Fibroblast of the aortic adventitia (primary cell): ENCODE measurements at places on chromosomes 4 and X.
A peak's percentile ranks its signal among the peaks of the same experiment; 100 is the strongest.

DNA sequence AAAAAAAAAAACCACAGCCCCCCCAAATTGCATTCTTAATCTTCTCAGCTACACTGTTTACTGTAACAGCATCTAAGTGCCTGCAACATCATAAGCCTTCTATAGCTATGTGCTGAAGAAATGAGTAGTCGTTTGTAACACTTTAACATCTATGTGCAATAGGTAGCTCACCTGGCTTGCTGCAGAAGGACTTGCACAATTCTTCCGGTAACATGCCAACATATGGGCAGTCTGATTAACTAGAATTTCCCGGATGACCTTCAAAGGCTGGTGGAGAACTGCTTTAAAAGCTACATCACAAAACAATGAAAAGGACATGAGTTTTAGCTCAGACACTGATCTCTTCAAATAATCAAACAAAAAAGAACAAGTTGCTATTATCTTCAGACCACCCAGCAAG lies 52.9 kb downstream of the METTL14 start:
- no peak for DNase-seq

GRCh38 chr4:168605411-168605810 lies 108.6 kb downstream of the PALLD start:
- peak; percentile 72 for DNase-seq

DNA sequence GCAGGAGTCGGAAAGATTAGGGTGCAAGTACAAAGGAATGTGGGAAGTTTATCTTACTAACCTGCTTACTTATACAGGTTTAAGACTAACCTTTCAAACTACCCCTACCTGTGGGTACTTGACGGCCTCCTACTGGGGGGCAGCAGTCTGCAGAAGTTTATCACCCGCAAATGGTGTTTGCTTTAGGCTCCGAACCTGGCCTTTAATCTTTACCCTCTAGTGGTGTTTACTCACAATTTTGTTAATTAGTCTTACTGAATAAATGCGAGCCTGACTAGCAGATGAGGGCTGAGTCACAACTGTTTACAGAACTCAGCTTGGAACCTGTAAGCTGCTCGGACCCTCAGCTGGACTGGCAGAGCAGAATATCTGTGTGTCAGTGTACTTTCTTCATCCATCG lies 204.2 kb upstream of the GPRIN3 start:
- no peak for DNase-seq

DNA sequence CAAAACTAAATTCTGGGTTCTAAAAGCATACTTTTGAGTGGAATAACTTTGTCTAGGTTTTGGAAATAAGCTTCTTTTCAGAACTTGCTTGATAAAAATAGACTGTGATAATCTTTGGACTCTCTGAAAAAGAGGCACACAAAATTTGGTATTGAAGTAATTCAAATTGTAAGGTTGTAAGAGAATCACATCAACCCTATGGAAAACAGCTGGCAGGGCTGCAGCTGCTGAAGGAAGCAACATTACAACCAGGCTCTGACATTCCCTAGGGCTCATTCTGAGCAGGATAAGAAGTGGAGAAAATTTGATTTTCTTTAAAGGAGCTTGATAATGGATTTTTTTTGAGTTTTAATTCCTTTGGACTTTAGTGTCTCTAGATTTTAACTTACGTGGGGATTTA lies 147.6 kb downstream of the FSTL5 start:
- no peak for DNase-seq

DNA sequence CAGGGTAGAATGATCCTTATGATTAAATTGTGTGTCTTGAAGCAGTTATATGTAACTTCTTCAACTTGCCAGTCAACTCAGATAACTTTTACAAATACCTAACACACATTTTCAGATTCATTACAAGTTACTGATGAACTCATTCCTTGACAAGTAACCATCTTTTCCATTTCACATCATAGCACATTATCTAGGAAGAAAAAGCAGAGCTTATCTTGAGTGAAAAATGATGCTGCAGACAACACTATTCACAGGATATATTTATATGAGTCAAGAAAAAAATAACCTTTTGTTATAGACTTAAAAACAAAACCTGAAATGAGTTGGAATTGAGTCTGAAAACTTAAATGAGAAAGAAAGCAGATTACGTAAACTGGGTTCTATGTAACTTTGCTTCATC lies 68.9 kb downstream of the LEF1 start:
- DNase-seq = no peak

- peak; percentile 19 for DNase-seq
Observed at GRCh38 chr4:87975466-87975865, at the start of gene SPP1. TSS of gene SPP1 (plus strand) at chr4:87975714. CDS start at chr4:87976896, 1,182 bp downstream.

GRCh38 chrX:122641826-122642225 lies 542.3 kb upstream of the GRIA3 start:
- peak; percentile 1 for DNase-seq

GRCh38 chr4:159144112-159144694 lies 41.3 kb downstream of the RAPGEF2 start:
- no peak for DNase-seq

- DNase-seq = no peak
Observed at GRCh38 chr4:185011408-185011807, 6.9 kb upstream of the HELT start.

DNA sequence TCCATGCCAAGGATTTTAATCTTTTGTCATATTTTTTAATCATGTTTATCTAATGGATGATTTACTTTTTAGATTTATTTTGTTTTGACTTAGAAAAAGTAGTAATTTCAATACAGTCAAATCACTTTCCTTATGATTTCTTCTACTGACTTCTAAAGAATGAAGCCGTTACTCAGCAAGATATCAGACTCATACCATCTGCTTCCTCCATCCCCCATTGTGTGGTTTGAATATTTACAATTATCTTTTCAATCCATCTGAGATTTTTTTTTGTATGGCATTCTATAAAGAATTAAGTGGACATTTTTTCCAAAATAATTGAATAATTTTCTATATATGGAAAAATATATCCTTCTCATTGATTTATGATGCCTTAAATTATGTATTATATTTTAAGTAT lies 565.4 kb upstream of the ATOH1 start:
- no peak for DNase-seq

GRCh38 chrX:45774961-45775360 lies 574.3 kb upstream of the DIPK2B start:
- peak; percentile 85 for DNase-seq

GRCh38 chrX:9606971-9607370 lies 142.1 kb downstream of the TBL1X start:
- no peak for DNase-seq

DNA sequence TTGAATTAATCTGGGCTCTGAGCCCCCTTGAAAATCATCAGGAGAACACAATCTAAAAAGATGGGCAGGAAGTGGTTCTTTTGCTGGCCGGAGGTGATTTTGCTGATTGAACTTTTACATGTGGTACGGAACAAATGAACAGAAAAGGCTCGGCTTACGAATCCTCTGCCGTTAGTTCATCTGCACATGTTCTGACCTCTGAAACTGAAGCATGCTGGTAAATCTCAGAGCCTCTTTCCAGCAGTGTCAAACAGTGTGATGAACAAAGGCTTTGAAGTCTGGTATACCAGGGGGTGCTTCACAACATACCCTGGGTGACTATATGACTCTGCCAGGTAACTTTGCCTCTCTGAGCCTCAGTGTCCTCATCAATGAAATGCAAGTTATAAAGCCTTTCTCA lies 194.2 kb upstream of the C1QTNF7 start:
- DNase-seq = no peak

- DNase-seq = peak; percentile 85
Observed at GRCh38 chr4:20391198-20391597, 139.5 kb downstream of the SLIT2 start.

GRCh38 chr4:69321153-69321729 lies 41.0 kb downstream of the UGT2B28 start:
- DNase-seq = no peak

- DNase-seq = no peak
Observed at GRCh38 chrX:21728276-21728968, 29.5 kb downstream of the SMPX start.

- DNase-seq = no peak
Observed at GRCh38 chrX:31245714-31246113, 173.9 kb upstream of the FTHL17 start.

GRCh38 chrX:45784590-45784989 lies 583.9 kb upstream of the DIPK2B start:
- DNase-seq = no peak

GRCh38 chrX:134177527-134177926 lies 59.5 kb upstream of the CCDC160 start:
- DNase-seq = no peak

DNA sequence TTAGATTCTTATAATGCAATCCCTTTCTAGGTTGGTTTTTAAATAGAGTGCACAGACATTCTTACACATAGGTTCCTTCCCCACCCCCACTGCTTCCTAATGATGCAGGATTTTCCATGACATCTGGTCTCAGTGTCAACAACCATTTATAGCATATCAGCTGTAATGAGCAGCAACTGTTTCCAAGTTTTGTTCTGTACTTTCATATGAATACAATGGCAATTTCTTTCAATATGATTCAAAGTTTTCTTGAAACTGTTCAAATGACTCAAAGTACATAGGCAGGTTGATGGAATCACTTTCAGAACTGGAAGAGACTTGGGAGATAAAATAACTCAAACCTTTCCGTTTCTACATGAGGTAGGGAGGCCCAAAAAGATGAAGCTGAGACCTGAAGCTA lies 220.7 kb downstream of the CAMK2D start:
- peak; percentile 61 for DNase-seq

- DNase-seq = peak; percentile 89
Observed at GRCh38 chrX:15349046-15349445, 13.7 kb upstream of the PIGA start.

DNA sequence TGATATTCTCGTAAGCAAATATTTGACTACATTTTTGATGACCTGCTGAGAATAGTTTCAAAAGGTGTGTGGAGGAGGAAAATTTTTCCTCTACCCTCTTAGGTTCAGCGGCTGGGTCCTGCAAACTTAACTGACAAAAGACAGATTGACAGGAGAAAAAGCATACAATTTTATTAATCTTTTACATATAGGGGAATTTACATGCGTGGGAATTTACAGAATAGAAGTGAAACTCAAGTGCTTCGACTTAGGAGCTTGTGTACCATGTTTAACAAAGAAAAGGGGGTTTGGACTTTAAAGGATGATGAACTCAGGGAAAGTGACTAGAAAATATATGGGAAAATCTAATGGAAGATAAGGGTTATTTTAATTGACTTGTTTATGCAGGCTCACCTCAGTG lies 2.5 kb downstream of the HERC6 start:
- DNase-seq = no peak

DNA sequence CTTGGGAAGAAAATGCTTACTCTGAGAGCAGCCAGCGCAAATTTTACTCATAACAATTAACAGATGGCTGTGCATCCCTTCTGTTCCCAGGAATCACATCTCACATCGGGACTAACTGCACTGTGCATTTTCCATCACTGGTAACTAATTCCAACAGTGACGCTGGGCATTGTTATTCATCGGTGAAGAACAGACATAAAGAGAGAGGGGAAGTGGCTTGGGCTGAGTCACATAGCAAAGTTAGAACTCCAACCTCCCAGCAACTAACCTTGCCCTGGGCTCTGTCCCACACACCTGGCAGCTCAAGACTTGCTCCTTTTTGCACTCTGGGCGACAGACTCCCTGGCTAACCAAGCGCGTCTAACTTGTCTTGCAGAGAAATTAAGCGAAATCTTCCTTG lies 6.4 kb upstream of the LONRF3 start:
- no peak for DNase-seq

- no peak for DNase-seq
Observed at GRCh38 chr4:77911091-77911490, 48.5 kb downstream of the MRPL1 start.

- DNase-seq = peak; percentile 3
Observed at GRCh38 chr4:182711211-182711610, 206.0 kb downstream of the DCTD start.

DNA sequence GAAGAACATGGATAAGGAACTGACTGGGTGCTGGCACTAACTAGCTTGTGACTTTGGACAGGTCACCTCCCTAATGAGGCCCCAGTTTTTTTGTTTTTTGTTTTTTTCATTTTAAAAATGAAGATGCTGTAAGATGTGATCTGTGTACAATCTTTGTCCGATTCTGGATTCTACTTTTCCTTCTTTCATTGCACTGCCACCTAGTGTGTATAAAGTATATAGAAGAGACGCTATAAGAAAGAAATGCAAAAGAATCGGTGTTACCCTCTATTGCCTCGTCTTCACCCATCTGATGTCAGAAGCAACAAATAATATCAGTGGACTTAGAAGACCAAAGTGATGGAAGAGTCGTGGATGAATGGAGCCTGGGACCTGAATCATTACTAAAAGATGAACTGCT lies 58.6 kb upstream of the P2RY10 start:
- DNase-seq = peak; percentile 28

DNA sequence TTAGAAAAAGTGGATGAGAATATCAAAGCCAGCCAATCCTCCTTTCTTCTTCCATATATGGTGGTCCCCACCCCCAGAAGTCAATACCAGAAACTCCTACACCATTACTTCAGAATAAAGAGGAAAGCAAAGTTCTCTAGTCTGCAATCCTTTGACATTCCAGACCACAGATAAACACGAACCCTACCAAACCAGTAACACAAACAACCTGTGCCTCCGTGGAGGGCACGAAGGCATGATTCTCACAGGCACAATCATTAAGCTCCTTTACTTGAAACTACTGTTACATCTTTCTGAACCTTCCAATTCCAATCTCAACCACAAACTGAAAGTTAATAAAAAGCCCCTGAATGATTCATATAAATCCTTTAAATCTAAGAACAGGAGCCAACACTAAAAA lies 16.3 kb downstream of the MAML3 start:
- no peak for DNase-seq

GRCh38 chrX:15496824-15497223 lies 3.7 kb upstream of the PIR start:
- no peak for DNase-seq

DNA sequence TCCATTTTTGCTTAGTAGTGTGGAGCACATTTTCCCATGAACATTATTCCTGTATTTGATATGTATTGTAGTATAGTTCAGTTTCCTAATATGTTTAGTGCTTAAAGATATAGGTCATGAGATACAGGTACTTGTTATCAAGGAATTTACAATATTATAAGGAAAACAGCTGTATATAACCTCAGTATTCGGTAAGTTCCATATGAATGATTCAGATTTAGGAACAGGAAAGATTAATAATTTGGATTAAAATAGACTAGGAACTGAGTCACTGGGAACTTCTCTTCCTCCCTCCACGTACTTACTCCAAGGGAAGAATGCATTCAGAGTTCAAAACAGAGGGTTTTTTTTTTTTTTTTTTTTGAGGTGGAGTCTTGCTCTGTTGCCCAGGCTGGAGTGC lies 20.0 kb downstream of the DIAPH2 start:
- peak; percentile 33 for DNase-seq

GRCh38 chr4:78205591-78205990 lies 148.5 kb downstream of the FRAS1 start:
- DNase-seq = no peak

- no peak for DNase-seq
Observed at GRCh38 chrX:145773006-145773405, 44.6 kb upstream of the SLITRK2 start.

DNA sequence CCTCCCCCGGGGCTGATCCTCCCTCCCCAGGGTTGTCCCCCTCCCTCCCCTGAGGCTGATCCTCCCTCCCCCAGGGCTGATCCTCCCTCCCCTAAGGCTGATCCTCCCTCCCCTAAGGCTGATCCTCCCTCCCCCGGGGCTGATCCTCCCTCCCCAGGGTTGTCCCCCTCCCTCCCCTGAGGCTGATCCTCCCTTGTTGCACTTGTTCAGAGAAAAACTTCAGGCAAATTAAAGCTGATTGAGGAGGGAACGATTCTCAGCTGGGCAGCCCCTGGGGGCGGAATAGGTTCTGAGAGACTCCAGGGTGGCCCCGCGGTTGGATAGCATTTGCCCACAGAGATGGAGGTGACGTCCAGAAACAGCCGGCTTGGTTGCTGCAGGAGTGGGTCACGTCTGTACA lies 110.7 kb upstream of the ADRA2C start:
- no peak for DNase-seq
